ENCODE measurements at places on chromosomes 1 and 21.

DNA sequence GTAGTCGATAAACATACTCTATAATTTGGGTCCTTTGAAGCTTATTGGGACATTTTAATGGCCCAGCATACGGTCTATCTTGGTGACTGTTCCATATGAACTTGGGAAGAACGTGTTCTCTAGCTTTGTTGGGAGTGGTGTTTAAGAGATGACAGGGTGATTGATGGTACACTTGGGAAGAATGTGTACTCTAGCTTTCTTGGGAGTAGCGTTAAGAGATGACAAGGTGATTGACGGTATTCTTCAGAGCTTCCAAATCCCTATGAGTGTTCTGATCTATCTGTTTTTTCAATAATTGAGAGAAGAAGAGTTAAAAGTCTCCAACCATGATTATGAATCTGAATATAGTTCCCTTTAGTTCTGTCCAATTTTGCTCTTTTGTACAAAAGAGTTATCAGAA is 9.4 kb downstream of the NPHP4 start:
- no peak for DNase-seq

- DNase-seq: no peak
Observed at GRCh38 chr1:229191066-229191674, 79.7 kb upstream of the RAB4A start.

GRCh38 chr1:20151906-20152598 is 12.9 kb downstream of the PLA2G2F start:
- DNase-seq: peak; percentile 72

DNA sequence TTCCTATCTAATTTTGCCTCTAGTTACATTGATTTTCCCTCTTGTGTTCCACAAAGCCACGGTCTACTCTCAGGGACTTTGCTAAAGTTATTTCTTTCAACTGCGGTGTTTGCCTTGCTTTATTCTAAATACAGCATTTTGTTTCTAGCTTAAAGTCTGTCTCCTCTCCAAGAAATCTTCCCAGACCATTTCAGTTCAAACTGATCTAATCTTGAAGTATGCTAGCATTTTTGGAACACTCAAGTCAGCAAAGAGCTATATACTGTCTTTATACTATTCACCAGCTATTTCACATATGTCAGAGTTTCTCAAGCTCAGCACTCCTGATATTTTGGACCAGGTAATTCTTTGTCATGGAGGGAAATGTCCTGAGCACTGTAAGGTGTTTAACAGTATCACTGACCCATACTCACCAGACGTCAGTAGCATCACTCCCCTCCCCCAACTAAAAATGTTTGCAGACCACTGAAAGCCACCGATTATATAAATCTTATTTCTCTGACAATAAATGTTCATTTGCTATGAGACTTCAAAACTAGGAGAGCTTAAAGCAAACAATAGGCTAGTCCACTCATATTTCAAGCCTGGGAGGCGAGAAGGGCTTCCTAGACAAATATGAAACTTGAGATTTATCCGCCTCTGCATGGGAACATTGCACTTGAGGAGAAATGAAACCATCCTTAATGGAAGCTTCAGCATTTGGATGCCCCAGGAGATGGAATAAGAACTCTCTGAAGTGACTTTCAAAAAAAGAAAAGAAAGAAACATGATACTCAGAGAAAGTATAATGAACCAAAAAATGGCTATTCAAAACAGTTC is 81.1 kb downstream of the KIAA0319L start:
- no peak for DNase-seq

All from CD4-positive, CD25-positive, alpha-beta regulatory T cell (primary cell).